ENCODE measurements at places on chromosomes 16 and 17.
A peak's percentile ranks its signal among the peaks of the same experiment; 100 is the strongest.

DNA sequence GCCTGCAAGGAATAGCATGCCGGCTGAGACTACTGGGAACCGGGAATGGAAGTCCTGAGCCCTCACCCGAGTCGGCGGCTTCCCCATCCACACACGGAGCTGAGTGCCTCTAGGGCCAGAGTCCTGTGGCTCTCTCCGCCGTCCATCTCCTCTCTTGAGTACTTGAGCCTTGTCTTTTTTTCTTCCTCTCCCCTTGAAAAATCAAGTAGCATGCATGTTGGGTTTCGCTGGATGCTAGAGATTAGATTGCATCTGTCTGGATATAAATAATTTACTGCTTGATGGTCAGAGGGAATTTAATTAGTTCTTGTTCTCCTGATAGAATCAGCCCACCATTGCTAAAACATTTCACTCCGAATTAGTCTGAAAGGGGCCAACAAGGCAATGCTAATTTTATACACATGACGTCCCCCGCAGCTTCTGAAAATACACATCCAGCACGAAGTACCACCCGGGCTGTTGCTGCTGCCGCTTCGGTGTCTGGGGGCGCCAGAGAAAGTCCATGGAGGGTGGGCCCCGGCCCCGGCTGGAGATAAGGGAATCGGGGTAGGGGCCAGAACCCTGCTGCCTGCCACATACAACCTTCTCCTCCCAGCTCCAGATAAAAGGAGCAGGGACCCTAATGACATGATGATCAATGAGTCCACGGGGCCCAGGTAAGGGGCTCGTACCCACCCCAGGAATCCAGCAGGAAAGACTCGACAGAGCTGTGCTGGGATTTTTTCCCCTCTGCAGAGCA, 48.5 kb downstream of the RBFOX3 start:
- no peak for DNase-seq

DNA sequence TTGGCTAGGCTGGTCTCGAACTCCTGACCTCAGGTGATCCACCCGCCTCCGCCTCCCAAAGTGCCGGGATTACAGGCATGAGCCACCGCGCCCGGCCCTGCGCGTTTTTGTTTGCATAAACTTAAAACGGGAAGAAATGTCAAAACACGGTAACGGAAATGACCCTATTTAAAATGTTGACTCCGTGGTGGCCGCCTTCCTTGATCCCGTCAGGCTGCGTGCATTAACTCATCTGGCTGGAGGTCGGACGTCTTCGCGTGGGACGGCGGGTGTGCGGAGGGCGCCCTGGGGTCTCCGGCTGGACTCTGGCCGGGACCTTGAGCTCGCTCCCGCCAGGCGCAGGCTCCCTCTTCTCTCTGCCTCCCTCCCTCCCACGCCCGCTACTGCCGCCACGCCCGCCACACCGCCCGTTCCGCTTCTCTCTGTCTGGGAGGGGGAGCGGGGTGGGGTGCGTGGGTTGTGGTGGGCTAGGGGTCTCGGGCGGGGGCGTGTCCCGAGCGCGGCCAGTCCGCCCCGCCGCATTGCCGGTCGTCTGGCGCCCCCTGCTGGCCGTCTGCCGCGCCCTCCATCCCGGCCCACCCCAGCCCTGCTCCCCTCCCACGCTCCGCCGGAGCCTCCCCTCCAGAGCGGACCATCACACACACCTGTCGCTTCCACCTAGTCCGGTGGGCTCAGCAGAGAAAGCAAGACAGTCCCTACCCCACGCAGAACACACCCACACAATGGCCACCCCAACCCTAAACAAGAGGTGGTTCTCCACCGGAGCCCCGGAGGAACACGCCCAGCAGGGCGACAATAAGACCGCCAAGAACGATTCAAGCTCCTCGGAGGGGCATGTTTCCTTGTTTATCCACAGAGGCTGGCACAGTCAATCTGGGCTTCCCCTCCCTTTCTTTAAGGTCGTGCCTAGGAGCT, 1.2 kb upstream of the CCDC42 start:
- no peak for DNase-seq

- no peak for DNase-seq
Measured at GRCh38 chr16:81809567-81809966, 30.5 kb downstream of the PLCG2 start.

- DNase-seq: no peak
Measured at GRCh38 chr16:368388-369158, 1.8 kb downstream of the MRPL28 start.

DNA sequence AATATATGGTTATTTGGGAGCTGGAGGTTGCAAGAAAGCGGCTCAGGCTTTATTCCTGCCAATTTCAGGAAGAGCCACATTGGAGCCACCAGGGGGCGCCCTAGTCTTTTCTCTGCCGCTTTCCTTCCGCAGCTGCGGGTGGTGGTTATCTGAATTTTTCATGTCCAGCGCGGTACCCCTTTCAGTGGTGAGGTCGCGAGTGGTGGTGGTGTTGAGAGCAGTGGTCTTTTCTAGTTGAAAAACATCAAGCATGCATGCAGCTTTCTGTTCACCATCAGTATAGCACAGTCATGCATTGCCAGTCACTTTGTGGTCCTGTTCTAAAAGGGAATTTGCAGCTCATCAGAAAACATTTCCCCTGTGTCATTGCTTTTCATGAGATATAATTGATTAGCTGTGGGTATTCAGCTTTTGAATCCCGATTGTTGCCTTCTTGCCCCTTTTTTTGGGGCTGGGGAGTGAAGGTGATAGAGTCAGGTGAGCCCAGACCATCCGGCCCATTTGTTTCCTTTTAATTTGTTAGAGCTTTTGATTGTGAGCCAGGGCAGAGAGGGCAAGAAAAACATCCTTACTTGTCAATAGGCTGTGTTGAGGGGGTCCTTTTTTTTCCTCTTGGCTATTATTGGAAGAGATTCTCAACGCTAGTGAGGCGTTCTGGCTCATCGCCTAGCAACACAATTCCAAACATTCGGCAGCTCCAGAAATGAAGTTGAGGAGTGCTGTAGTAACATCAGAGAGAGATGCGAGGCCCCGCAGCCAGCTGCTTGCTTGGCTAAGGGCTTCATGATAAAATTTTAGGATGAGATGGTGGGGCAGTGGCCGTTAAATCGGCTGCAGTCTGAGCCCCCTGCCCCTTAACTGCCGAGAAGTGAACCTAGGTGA, 119.0 kb downstream of the SNX29 start:
- DNase-seq: no peak

GRCh38 chr16:75861311-75862097, 135.2 kb upstream of the CPHXL start:
- DNase-seq: no peak

GRCh38 chr16:2595393-2596205, 57.8 kb downstream of the PDPK1 start:
- DNase-seq: no peak

DNA sequence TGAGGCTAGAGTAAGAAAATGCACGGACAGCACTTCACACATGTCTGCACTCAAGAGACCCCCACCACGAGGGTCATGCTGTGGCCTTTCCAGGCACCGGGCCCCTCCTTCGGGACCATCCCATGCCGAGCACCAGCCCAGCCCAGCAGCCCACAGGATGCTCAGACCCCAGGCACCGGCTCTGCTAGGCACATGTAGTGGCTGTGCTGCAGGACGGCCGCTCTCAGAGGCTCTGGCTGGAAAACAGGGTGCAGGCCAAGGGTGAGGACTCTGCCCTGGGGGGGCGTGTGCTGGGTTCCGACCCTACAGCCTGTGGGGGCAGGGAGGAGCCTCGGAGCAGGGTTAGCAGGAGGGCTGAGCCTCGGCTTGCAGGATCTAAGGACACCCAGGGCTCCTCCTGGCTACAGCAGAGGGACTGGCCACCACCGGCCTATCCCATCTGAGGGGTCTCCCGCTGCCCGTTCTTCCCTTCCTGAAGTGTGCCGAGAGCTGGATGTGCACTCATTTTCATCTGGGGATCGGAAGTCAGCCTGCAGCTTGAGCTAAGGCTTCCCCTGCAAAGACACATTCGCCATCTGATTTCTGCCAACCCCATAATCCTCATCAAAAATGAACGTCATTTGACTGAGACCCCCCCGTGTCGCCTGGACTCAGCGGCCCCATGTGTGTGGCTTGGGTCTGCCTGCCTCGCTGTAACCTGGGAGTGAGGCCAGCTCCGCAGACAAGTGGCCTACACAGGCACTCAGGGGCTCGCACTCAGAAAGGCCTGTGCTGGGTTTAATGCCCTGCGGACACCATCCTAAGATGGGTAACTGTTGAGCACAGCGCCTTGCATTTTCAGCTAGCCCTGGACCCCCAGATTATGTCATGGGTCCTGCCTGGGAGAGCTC, 293.1 kb upstream of the FOXF1 start:
- no peak for DNase-seq

- DNase-seq: no peak
Measured at GRCh38 chr17:9261081-9262012, 240.0 kb downstream of the NTN1 start.

GRCh38 chr16:261031-261691, 14.6 kb downstream of the RGS11 start:
- no peak for DNase-seq

- no peak for DNase-seq
Measured at GRCh38 chr16:73095142-73095820, 47.4 kb upstream of the ZFHX3 start.

DNA sequence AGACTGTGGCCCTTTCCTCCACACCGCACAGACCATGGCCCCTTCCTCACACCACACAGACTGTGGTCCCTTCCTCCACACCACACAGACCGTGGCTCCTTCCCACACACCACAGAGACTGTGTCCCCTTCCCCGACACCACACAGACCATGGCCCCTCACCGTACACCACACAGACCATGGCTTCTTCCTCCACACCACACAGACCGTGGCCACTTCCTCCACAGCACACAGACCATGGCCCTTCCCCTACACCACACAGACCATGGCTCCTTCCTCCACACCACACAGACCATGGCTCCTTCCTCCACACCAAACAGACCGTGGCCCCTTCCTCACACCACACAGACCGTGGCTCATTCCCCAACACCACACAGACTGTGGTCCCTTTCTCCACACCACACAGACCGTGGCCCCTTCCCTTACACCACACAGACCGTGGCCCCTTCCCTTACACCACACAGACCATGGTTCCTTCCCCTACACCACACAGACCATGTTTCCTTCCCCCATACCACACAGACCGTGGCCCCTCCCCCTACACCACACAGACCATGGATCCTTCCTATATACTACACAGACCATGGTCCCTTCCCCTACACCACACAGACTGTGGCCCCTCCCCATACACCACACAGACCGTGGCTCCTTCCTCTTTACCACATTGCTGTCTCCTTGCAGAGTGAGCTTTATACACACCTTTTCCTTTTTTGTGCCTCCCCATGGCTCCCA, 297.5 kb upstream of the FOXF1 start:
- no peak for DNase-seq

DNA sequence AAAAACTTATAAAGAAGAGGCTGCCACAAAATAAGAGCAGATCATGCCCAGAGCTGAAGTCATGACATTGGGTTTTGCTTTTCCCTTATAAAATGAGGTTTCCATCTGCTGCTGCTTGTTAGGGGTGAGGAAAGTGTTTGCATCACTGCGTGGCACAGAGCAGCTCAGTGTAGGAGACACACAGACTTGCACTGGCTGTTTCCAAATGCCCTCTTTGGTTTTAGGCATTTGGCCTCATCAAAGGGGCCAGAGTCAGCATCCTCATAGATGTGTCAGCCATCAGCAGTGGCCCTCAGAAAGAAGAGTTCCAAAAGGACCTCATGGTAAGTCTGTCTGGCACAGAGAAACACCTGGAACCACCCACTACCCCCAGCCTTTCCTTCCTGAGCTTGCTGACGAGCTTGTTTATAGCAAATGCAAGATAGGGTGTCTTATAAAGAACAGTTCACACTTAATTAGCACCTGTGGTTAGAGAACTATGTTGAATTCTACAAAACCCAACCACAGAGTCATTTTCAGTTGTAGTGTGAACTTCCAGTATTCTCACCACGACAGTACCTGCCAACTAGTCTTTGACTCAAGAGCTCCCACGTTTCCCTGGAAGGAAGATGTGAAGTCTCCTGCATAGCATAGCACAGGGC, 17.0 kb downstream of the VWA3A start:
- DNase-seq: no peak

- DNase-seq: no peak
Measured at GRCh38 chr17:19413761-19414160, 2.7 kb downstream of the RNF112 start.

DNA sequence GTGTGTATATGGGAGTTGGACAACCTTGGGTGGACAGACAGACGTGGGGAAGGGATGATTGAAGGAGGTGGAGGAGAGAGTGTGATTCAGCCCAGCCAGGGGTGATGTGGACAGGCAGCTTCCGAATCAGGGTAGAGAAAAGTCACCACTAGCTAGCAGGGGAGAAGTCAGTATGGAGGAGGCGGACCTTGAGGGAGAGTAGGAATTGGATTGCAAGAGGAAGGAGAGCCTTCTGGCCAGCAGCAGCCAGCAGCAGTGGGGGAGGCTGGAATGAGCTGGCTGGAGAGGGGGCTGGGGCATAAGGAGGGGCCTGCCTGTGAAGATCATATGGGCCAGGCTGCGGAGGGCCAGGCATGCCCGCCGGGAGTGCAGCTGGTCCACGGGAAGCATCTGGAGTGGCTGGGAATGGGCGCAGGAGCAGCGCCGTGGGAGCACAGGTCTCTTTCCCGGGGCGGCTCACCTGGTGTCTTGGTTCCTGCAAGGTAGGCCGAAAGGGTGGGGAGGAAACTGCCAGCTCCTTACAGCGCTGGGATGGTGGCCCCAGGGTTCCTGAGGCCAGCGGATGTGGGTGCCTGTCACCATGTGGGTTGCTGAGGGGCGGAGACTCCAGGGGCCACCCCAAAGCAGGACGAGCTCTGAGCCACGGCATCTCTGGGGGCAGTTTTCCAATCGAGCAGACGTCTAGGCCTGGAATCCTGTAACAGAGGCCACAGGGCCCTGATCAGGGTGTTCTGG, 235.3 kb downstream of the SEC14L1 start:
- DNase-seq: peak; percentile 55

GRCh38 chr17:60803059-60803458, 125.4 kb downstream of the BCAS3 start:
- no peak for DNase-seq

DNA sequence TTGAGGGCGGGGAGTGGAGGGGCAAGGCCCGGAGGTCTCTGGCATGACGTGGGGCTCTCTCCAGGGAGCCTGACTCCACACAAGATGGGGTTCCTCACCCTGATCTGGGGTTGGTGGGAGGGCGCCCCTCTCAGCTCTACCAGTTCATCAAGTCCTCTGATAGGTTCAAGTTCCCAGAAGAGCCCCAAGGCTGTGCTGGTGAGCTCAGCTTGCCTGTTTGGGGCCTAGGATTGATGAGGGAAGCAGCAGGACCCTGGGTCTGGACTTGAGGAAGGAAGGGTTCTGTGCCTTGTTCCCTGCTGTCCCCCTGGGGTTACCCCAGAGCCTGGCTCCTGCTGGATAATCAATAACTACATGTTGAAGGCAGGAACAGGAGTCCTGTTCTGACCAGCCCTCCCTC, 3.5 kb downstream of the MGAT5B start:
- no peak for DNase-seq

DNA sequence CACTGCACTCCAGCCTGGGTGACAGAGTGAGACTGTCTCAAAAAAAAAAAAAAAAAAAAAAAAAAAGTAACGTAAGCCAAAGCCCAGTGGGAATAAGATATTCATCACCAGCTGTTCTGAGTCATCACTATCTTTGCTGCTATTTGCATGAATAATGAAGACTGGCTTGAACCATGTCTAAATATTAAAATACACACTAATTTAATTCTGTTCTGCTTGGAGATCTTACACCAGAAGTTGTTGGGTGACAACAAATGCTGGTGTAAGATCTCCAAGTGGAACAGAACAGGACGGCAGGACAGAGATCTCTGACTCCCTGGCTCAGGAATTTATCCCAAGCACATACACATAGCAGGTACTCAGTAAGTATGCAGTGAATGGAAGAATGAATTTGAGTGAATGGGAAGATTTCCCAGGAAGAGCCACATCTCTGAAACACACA, 19.6 kb downstream of the DNAH17 start:
- DNase-seq: peak; percentile 17

- no peak for DNase-seq
Measured at GRCh38 chr17:81902023-81902652, at the start of gene NPB. Gene NPB, plus strand, starts transcription at chr17:81902238. Its CDS starts 40 bp downstream, at chr17:81902278.
